ENCODE measurements at places on chromosomes 7 and 10.

GRCh38 chr10:60944058-60944909, at the start of gene RHOBTB1:
RHOBTB1 (minus strand) TSS chr10:60944185; CDS start chr10:60911542, 32,643 bp downstream.
- peak; percentile 76 for DNase-seq

DNA sequence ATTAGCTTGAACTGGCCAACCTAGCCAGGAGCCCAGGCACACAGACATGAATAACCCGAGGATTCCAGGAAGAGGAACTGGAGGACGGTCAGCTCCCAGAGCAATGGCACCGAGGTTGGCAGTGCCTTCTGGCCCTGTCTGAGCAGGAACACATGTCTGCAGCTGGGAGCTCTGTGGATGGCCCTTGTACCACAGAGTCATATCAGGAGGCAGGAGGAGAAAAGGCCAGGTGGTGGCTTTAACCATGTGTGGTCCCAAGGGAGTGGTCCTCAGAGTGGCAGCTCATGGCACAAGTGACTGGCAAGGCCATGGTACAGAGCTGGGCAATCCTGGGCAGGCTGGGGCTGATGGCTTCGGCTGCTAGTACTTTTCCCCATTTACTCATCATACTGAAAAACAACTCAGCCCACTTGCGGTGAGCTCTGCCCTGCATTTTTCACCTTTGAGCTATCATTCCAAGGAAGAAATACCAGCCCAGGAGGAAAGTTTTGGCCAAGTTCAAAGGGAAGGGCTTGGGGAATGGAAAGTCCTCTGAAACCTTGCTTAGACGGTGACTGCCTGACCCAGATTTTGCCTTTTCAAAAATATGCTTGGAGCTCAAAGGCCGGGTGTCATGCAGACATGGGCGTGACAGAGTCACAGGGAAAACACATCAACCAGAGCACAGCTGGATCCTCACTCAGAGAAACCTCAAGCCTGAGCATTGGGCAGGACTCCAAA, 25.7 kb upstream of the LOXL4 start:
- no peak for DNase-seq

- DNase-seq: no peak
Measured at GRCh38 chr10:88154596-88155250, 291.3 kb downstream of the PTEN start.

DNA sequence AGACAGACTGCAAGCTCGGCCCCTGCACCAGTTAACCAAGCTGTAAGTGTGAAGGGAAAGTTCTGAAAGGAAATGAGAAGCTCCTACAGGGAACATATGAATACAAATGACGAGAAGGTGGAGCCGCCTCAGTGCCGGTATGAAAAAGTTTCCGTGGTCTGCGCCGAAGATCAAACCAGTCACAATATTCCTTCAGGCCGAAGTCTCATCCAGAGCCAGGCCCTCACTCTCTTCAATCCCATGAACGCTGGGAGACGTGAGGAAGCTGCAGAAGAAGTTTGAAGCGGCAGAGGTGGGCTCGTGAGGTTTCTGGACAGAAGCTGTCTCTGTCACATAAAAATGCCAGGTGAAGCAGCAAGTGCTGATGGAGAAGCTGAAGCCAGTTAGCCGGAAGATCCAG, 71.9 kb downstream of the CFAP46 start:
- no peak for DNase-seq

GRCh38 chr7:117019786-117020590, 66.7 kb downstream of the ST7 start:
- DNase-seq: peak; percentile 47

DNA sequence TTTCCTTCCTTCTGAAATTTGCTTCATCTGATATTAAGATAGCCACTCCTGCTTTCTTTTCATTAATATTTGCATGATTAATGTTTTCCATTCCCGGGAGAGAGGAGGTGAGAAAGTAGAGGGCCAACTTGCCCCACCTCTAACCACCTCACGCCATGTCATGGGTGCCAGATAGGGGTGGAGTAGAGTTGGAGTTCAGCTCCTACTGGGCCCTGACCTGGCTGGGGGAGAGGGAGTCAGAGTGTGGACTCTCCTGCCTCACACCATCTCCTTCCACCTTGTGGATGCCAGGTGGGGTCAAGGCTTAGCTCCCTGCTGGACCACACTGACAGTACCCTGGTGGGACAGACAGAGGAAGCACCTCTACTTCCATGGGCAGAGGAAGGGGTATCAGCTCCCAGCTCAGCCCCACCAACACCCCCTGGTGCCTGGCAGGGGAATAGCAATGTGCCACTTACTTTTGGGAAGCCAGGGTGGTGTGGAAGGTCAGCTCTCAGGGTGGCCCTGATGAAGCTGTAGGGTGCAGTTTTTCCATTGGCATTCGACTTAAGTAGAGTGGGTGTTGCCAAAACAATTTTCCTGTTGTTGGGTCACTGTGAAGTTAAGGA, 28.0 kb downstream of the CHST12 start:
- no peak for DNase-seq

DNA sequence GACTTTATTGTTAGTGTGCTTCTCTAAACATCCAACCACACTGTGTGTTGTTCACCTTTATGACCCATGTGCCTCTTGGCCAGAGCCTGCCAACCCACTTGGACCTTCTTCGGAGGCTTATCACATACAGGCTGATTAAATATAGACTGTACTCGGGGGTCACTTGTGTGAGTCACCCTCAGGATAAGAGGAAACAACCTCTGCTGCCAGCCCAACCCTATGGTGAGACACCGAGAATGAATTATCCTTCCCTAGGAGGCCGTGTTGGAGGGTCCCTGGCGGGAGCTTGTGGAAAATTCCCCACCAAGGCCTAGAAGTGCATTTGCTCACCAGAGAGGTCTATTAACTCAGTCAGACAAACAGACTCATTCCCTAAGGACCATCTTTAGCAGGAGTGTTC, 63.0 kb downstream of the FAS start:
- DNase-seq: no peak

DNA sequence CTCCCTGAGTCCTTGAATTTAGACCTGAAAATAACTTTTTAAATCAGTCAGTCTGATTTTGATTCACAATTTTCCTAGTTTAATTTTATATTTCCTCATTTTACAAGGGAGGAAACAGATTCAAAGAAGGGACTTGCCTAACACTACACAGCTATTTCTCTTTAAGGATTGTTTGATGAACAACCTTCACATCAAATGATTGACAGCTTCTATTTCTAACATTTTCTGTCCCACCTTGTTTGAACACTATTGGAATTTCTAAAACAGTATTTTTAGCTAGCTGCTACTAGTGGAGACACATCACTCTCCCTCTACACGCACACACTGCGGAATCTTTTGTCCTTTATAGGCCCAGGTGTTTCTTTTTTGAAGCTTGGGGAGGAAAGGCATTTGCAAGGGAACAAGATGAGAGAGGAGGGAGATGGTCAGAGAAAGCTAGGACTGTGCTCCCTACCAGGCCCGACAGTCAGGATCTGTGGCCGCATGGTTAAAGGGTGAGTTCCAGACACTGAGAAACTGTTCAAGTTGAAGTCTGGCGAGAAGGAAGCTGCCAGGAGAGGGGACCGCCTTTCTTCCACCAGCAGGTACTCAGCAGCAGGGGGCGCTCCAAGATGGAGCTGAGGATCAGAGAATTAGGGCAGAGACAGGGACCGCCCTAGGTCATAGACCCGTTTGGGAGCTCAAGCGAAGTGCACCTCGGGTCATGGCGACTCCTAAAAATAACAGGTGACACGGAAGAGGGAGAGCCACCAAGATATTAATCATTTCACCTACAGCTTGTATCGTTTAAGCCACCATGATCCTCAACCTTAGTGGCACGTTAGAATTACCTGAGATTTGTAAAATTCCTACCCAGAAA, 49.7 kb downstream of the DNAJC12 start:
- DNase-seq: peak; percentile 61

DNA sequence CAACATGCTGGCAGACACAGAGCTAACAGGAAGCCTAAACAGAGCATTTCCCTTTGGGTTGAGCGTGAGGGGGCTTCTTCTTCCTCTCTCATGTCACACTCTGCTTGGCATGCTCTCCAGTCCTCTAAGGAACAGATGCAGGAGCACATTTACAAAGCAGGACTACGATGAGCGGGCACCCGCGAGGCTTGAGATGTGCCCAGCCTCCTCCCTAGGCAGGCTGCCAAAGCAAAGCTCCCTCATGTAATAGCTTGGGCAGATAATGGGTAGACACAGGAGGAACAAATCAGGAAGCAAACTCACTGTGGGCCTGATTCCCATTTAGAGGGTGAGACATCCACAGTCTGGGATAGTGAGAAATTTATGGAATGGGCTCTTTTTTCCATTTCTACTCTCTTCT, 519.1 kb downstream of the NRG3 start:
- no peak for DNase-seq

DNA sequence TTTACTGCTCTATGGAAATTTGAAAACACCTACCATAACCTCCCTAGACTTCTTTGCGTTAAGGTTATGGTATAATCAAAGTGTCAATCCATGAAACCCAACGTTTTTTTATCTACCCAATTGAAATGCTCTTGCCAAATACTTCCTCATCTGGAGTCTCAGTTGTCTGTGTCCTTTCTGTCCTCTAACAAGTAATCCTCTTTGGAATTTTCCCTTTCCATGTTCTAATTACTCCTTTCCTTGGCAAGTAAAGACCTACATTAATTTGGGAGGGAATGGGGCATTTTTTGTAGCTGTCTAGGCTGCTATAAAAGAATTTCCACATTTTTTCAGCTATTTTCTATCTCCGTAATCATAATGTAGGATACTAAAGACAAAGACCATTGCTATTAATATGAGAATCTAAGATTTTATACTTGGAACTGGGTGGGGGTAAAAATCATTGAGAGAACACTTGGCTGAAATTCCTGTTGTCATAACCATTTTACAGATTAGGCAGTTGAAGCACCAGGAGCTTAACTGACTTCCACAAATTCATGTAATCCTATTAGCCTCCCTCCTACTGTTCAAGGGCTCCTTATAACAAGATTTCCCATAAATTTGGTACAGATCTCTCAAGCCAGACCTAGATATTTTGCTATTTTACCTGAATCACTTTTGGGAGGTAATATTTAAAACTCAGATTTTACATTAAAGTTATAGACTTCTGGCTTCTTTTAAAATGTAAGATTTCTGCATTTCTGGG, 1307.6 kb downstream of the XPNPEP1 start:
- DNase-seq: no peak

DNA sequence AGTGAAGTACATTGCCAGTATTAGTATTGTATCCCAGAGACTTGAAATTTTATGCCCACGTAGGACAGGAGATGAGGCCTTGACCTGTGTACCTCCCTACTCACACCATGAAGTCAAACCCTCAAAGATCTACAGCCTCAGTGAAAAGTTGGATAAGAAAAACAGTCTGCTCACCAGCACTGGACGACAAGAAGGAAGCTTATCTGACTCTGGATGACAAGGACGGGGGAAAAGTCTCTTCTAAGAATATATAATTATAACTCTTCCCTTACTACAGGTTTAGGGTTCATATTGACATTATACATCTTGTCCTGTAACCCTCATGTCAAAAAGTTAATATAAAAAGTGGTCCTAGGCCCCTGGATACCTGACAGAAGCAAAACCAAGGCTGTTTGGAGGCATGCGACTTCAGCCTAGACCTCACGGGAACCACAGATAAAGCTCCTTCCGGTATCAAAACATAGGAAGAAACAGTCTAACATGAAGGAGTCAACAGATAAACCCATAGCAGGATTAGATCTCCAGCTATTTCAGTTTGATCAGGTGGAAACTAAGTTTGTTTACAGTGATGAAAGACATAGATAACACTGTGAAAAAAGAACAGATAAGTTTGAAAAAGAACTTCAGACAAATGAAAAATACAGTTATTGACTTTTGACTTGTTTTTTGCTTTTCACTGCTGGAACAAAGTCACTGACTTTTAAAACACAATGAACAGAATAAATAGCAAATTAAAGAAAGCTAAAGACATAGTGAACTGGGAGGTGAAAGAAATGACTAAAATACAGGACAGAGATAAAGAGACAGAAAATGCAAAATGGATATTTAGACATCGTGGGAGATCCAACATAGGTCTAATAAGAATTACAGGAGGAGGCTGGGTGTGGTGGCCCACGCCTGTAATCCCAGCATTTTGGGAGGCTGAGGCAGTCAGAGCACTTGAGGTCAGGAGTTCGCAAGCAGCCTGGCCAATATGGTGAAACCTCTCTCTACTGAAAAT, 145.9 kb downstream of the PHTF2 start:
- no peak for DNase-seq

DNA sequence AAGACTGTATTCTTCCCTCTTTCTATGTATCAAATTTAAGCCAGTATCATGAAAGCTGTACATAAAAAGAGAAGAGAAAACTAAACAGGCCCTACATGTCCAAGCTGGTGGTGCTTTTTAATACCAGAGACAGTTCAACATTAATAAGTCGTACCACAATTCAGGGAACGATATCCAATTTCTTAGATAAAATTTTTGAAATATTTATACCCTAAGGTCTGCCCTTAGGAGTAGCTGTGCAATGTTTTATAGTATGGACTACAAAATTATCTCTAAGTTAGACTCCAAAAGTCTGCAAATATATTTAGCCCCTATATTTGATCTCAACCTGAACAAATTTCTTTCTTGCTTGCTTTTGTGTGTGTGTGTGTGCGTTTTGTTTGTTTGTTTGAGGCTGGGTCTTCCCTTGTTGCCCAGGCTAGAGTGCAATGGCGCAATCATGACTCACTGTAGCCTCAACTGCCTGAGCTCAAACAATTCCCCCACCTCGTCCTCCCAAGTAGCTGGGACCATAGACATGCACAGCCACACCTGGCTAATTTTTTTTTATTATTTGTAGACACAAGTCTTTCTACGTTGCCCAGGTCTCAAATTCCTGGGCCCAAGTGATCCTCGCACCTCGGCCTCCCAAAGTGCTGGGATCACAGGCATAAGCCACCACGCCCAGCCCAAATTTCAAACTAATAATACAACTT, 13.2 kb downstream of the ARHGAP19 start:
- no peak for DNase-seq
